Stimulated activated CD8-positive, alpha-beta memory T cell treated with anti-CD3 and anti-CD28 coated beads, Interleukin-4, amount 100 ng/mL, for 4 hours (primary cell): ENCODE measurements at places on chromosomes 7 and 10.

GRCh38 chr7:122577449-122578003, 121.4 kb downstream of the RNF133 start:
- no peak for DNase-seq

- no peak for DNase-seq
Measured at GRCh38 chr10:69486922-69487730, 35.9 kb downstream of the TSPAN15 start.

DNA sequence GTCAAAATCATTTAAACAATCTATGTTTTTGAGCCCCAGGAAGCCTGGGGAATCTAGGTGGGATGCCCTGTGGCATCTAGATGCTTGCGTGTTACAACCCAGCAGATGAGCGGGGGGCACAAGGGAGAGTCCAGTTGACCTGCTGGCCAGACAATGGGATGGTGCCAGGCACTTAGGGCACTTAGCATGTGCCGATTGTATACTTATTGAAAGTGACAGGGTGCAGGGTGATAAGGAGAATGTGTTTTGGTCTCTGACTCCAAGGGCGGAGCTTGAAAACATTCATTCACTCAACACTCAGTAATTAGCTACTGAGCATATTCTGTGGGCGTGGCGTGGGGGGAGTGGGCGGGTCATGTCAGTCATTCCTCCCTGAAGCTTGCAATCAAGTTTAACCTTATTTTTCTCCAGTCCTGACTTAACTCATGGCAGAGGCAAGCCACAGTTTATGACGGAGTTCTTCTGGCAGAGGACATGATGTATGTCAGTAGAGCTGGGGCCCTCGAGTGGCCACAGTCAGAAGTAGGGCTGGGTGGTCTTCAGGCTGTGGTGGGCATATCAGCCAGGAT, 115.1 kb downstream of the PRKCQ start:
- DNase-seq: no peak

DNA sequence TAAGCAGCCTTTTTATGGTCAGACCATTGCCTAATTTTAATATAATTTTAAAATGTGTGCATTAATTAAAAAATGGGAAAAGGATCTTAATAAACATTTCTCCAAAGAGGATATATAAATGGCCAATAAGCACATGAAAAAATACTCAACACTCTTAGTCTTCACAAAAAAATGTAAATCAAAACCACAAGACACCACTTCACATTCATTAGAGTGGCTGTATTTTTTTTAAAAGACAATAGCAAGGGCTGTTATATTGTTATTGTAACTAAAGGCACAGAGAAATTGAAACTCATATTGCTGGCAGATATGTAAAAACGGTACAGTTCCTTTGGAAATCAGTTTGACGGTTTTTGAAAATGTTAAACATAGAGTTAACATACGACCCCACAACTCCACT, 3.2 kb upstream of the CROT start:
- DNase-seq: no peak

GRCh38 chr7:28290496-28290895, 109.9 kb upstream of the JAZF1 start:
- DNase-seq: no peak

DNA sequence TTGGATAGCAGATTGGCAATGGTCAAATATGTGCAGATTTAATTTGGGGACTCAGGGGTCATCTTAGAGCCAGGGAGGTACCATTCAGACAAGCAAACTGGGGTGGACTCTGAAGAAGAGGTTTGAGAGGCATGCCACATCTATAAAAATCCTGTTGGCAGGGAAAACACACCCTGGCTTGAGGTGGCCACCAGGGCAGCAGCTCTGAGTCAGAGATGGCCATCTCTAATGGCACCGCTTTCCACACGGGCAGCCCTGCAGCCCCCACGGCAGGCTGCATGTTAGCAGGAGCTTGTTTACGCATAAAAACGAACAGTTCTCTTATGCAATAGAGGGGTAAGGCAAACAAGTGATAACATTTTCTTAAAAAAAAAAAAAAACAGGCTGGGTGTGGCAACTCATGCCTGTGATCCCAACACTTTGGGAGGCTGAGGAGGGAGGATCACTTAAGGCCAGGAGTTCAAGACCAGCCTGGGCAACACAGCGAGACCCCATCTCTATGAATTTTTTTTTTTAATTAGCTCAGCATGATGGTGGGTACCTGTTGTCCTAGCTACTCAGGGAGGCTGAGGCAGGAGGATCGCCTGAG, 14.9 kb downstream of the DLG5 start:
- DNase-seq: no peak

DNA sequence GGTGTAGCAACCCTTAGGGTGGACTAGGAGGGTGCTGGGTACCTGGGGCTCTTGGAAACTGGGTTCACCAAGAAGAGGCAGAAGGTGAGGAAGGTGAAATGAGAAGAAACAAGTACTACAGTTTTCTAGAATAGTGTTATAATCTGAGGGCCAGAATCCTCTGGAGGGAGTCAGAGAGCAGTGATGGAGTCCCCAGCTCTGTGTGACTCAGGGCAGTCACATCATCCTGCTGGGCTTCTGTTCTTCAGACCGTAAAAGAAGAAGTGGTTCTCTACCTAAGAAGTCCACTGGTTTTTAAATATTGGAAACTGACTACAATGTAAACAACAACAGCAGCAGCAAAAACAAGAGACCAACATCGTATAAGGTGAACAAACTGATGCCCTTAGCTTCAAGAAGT, 197.3 kb downstream of the PRPF18 start:
- DNase-seq: no peak

DNA sequence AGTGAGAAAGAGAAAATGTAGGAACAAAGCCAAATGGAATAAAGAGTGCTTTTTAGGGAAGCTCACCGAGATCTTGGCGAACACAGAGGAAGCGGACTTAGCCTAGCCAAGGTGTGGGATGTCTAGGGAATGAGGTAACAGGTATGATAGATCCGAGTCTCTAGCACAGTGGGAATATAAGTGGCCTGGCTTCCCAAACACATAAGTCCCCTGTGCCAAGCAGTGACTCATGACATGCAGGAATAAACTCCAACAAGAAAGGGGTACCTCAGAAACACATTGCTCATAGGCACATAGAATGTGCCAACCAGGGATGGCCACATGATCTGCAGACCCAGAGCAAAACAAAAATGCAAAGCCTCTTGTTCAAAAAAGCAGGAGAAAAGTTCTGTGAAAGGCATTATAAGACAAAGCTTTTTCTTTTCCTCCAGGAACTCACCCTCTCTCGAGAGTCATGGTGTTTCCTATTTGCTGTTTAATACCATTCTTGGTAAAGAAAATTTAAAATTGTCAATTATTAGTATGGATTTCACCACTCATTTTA, 542.5 kb downstream of the GATA3 start:
- no peak for DNase-seq

- DNase-seq: no peak
Measured at GRCh38 chr7:39428221-39428620, 138.0 kb upstream of the YAE1 start.

- no peak for DNase-seq
Measured at GRCh38 chr7:149414171-149414570, 46.7 kb downstream of the ZNF777 start.

DNA sequence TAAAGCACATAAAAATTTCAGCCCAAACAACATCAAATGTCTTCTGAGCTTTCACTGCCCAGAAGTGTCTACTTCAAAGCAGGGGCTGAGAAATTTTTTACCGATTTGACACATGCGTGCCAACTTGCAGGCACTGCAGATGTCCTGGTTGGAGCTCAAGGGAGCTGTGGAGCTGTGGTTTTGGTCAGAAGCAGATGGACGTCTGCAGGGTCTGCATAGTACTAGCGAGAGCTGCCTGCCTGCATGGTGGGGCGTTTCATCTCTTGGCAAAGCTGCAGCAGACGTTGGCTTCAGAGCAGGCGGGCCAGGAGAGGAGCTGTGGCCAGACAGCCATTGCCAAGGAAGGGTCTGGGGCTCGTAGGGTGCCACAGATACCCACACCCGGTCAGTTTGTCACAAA, 296.7 kb downstream of the GLRX3 start:
- no peak for DNase-seq

- no peak for DNase-seq
Measured at GRCh38 chr10:60799971-60800650, 21.8 kb downstream of the CDK1 start.

GRCh38 chr7:1052031-1052818, 7.9 kb downstream of the GPR146 start:
- DNase-seq: no peak

DNA sequence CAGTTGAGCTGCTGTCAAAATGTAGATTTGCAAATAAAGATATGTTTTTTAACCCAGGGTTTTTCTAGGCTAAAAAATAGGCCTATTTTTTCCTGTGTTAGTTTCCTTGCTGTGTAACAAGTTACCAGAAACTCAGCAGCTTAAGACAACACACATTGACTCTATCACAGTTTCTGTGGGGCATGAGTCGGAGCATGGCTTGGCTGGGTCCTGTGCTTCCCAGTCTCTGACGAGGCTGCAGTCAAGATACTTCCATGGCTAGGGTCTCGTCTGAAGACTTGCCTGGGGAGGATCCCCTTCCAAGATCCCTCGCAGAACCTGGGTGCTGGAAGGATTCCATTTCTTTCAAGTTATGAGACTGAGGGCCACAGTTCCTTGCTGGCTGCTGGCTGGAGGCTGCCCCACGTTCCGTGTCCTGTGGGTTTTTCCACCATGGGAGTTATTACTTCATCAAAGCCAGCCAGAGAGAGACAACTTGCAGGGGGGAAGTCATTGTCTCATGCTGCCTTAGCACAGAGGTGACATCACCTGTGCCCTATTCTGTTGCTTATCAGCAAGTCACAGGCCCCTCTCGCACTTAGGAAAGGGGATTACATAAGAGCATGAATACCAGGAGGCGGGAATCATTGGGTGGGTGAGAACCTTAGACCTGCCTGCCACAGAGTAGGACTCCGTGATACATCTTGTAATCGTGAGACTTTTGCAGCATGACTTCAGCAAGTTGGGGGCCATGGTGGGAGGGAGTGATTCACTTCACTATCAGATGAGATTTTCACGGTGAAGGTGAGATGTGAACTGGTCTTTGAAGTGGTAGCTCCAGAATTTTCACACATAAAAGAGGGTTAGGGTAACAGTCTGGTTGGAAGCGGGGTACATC, 77.9 kb downstream of the CCNY start:
- DNase-seq: peak; percentile 14

GRCh38 chr7:117493460-117493859, 13.6 kb downstream of the CFTR start:
- no peak for DNase-seq

DNA sequence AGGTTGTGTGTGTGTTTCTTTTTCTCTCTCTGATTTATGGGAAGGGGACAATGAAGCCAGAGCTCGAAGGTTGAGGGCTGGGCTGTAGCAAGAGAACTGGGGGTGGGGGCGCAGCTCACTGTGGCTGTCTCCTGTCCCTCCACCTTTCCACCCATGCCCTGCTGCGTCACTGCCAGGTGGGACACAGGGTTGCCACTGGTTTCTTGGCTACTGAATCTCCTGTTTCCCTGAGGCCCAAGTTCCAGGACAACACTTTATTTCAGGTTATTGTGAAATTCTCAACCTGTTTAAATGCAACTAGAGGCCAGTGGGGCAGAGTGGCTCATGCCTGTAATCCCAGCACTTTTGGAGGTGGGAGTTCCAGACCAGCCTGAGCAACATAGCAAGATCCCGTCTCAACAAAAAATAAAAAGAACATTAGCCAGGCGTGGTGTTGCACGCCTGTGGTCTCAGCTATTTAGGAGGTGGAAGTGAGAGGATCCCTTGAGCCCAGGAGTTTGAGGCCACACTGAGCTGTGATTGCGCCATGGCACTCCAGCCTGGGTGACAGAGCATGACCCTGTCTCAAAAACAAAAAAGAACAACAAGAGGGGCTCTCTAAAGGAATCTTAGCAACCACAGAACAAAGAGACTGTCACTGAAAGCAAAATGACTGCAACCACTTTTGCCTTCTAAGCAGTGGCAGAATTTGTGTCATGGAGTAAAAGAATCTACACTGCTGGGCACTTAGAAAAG, 22.6 kb downstream of the TBATA start:
- DNase-seq: no peak

DNA sequence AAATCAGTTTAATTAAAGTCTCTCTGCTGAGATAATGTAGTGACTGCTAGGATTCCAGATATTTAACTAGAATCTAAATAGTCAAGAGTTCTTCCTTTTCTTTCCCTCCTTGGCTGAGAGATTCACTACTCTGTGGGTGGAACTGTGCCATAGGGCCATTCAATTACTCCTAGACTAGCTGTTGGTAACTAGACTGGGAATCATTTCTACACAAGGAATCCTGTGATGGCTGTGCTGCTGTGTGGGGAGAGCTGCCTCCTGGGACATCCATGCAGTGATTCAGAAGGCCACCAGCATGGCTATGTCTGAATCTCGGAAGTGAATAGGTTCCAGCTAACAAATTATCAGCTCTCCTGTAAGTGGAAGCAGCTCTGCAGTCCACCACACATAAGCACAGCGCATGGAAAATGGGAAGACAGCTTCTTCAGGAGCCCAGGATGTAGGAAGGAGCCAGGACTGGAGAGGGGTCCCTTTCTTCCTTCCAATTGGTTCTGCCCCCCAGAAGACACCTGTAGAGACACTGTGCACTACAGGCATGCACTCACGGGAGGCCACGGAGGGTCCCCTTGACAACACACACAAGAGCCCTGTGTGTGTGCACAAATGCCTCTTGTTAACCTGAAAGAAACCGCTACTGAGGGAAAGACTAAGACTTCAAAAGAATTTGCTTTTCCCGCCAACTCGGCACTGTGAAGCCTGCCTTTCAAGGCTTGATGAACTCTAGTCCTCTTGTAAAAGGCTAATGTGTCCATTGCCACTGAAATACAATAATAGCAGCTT, 66.5 kb downstream of the SCRN1 start:
- DNase-seq: no peak
